ENCODE measurements at places on chromosomes 6 and 20. TPM values are rescaled to one million over a fixed set of nuclear protein-coding genes. Genes with fewer than 3 reads are reported as not detected.

GRCh38 chr6:137846772-137847313, 20.2 kb upstream of the TNFAIP3 start:
- DNase-seq: no peak

DNA sequence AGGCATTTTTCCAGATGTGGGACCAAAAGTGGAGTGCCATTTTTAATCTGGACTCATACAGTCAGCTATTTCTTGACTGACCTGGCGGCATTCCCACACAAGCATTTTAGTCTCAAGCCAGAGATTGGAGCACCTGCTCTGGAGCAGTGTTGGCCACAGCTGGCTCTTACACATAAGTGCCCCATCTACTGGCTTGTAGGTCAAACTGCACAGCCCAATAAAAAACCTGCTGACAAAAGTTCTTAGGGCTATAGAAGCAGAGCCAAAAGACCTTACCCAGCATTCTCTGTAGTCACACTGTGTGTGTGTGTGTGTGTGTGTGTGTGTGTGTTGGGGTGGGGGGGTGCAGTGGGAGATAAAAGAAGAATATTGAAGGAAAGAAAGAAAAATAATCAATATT, 38.6 kb upstream of the SENP6 start:
- peak; percentile 83 for DNase-seq

GRCh38 chr6:17820055-17820454, 113.3 kb upstream of the NUP153 start:
- DNase-seq: peak; percentile 39

GRCh38 chr20:50992733-50993457, 30.0 kb downstream of the KCNG1 start:
- peak; percentile 95 for DNase-seq

- no peak for DNase-seq
Measured at GRCh38 chr6:122184401-122184827, 215.0 kb upstream of the HSF2 start.

Gene ARFGAP1
- 41.5 TPM for polyA plus RNA-seq

DNA sequence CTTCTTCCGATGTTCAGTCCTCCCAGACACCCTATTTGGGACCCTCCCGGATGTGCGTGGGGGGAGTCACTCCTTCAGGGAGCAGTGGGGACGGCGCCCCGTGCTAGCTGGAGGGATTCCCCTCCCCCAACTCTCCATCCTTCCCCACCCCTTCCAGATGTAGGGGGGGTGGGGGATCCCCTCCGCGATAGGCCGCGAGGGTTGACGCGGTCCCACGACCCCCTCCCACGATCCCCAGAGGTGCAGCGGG, 548 bp downstream of the GNL1 start:
- DNase-seq: no peak

Measured in GM23338 (cell line).